Stimulated activated CD4-positive, alpha-beta T cell treated with anti-CD3 and anti-CD28 coated beads, Interleukin-12 subunit alpha, Interleukin-12 subunit beta, amount 100 ng/mL, for 4 hours (primary cell): ENCODE measurements at places on chromosomes 12 and 14.

DNA sequence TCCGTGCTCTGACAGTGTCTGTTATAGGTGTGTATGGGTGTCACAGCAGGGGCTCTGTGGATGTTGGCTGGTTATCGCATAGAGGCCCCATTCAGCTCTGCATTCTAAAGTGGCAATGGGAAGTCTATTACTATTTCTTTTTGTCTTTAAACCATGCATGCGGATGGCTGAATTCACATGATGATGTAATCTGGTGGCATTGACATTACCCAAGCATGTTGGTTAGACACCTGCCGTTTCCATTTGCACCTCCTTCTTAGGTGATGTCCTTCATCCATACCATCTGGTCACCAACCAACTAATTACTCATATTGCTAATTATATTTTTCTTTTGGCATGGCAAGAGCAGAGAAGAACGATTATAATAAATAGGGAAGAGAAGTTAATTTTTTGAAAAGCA, 270.8 kb upstream of the RGS6 start:
- DNase-seq, result no peak

DNA sequence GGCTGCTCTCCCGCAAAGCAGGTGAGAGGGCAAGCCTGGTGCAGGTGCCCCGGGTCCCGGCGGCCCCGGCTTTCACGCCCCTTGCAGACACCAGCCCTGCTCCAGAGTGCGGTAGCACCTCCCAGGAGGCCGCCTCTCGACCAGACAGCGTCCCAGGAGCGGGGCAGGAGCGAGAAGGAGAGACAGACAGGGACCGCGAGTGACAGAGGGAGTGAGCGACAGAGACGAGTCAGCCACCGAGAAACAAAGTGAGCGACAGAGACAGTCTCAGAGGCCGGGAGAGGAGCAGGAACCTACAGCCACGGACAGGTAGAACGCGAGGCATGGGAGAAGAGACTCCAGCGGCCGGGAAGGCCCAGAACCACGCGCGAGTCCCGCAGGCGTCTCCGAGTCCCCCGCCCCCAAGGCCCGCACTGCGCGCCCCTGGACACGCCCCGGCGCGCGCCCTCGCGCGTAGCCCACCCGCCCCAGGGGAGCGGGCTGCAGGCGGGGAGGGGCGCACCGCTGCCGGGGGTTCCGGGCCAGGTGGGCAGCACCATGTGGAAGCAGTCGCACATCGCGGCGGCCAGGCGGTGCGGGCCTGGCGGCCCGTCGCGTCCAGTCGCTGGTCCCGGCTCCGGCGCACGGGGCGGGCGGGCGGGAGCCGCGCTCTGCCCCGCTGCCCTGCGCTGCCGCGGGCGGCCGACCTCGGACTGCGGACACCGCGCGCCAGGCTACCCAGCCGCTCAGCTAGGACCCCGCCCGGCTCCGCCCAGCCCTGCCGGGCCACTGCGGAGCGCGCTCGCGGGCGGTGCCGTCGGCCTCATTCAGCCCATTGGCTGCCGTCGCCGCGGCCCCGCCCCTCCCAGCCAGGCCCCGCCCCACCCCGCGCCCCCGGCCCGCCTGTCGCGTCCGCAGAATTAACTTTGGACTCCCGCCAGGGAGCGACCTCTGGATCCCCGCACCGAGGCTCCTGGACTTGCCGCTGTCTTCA, at the start of gene AHNAK2:
Gene AHNAK2 (minus strand): TSS at position 694 of the 973 bp plus-strand sequence. CDS start 137 bp downstream, at position 557.
- DNase-seq, result peak; percentile 58

GRCh38 chr12:130286041-130286440, 51.6 kb upstream of the PIWIL1 start:
- no peak for DNase-seq

DNA sequence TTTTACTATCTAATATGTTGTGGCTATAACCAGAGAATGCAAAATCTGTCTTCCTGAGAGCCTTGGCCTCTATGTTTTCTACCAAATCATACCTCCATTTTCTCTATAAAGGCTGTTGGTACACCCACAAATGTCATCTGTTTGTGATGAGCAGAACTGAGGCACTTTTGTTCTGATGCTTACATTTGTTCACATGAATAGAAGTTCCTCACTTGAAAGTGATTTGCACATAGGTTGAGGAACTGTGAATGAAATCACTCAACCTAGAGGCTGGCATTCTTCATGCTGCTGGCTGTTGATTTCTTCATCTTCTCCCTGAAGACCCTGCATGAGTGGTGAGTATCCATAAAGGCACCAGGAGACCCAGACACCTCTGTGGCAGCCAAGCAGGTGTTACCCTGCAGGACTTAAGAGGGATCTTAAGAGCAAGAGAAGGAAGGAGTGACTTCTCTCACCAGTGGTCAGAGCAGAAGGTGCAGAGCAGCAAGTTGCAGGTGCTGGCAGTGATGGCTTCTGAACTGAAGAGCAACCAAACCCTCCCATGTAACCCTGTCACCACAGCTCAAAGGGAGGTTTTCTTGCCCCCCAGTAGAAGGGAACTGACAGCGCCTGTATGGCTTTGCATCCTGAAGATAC, 110.3 kb downstream of the HMGA2 start:
- DNase-seq, result no peak

- DNase-seq, result no peak
Measured at GRCh38 chr14:38285962-38286361, 30.1 kb upstream of the CLEC14A start.

DNA sequence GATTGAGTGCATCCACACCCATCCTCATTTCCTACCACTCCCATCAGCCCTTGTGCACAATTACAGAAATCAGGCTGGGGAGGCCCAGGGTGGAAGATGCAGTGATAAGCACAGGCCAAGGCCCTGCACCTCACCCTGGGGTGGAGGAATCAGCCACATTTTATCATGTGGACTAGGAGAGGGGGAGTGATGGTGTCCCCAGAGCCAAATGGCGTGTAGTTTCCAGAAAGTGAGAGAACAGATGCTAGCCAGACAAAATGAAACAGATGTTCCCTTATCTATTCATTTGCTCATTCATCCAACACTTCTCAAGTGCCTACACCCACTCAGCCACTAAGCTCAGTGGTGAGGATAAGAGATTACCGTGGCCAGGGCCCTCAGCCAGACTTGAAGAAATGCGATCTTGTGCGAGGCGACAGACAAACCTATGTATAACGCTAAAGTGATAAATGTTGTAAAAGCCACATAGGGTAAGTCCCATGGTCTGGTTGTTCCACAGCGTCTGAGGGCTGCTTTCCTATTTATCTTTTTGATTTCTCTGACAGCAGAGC, 93.6 kb downstream of the STAB2 start:
- DNase-seq, result no peak

GRCh38 chr14:79967453-79967852, 243.9 kb downstream of the DIO2 start:
- DNase-seq, result no peak

DNA sequence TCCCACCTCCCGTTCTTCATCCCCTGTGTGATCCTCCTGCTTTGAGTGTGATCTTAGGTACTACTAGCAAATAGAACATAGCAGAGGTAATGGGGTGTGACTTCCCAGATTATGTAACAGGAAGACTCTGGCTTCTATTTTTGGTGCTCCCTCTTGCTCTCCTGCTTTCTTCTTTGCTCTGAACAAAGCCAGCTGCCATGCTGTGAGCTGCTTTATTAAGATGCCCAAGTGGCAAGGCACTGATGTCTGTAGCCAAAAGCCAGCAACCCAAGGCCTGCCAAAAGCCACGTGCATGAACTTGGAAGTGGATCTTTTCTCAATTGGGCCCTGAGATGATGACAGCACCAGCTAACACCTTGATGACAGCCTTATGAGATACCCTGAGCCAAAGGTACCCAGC, 5.8 kb upstream of the MFAP5 start:
- no peak for DNase-seq

- peak; percentile 50 for DNase-seq
Measured at GRCh38 chr12:103495469-103496456, at the start of gene C12orf42. TSS of gene C12orf42 (minus strand) at chr12:103495968. CDS start at chr12:103478426, 17,542 bp downstream.

DNA sequence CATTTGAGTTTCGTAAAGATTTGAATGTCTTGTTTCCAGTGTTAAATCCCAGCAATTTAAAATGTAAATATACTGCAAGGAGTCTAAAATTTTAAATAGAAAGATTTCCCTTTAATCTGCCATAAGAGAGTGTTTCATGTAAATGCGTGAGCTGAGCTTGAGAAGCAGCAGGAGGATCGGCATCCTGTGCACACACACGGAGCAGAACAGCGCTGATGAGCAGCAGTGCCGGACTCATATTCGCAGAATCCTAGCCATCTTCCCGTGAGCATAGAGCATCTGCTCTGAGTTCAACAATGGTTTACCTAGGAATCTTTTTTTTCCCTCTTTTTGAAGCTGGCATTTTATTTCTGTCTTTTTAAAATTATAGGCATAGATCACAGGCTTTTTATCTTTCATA, 29.8 kb upstream of the AMN start:
- no peak for DNase-seq

DNA sequence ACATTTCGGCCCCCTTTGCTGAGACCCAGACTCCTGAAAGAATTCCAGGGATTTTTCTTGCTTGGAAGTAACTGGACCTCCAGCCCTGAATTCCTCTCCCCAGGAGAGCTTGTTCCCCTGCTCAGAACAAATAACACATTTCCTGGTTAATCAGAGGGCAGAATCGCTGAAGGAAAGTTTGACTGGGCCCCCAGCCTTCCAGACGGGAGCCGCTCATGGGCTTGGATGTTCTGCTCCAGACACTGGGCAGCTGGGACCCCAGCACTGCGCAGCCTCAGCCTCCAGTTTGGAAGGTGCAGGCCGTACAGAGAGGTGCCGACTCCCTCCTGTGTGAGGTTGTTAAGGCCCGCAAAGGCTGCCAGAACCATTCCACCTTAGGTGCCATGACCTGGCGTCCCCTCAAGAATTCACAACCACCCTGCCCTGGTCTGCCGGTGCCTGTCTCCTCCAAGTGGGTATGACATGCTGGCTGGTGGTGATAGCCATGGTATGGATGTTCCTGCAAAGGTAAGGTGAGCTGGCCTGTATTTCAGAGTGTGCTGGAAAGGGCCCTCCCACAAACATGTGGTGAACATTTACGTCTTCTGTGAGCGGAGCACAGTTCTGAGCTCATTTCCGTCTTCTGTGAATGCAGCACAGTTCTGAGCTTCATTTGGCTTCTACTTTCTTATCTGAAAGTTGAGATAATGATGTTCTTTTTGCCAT, 5.1 kb upstream of the LTBP2 start:
- no peak for DNase-seq
